ENCODE measurements at places on chromosomes 1 and 21.

- no peak for DNase-seq
Observed at GRCh38 chr1:239006276-239006675, 380.1 kb upstream of the CHRM3 start.

DNA sequence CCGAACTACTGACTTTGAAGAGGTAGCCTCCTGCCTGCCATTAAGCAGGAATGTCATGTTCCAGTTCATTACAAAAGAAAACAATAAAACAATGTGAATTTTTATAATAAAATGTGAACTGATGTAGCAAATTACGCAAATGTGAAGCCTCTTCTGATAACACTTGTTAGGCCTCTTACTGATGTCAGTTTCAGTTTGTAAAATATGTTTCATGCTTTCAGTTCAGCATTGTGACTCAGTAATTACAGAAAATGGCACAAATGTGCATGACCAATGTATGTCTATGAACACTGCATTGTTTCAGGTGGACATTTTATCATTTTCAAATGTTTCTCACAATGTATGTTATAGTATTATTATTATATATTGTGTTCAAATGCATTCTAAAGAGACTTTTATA lies 159.8 kb upstream of the SGIP1 start:
- no peak for DNase-seq

- DNase-seq, result no peak
Observed at GRCh38 chr21:27292229-27292628, 325.3 kb upstream of the ADAMTS5 start.

DNA sequence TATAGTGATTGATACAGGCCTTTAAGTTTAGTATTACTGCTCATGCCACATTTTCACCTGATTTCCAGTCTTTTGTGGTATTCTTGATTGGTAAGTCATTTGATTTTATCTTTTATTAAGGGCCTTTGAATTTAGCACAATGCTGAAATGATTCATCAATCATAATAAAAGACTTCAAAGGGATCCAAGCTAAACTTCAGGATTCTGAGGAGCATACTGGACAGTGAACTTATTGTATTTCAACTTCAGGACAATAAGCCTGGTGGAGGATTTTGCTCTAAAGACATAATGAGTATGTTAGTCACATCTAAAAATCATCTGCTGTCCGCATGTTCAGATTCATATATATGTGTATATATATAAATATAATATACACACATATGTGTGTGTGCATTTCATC lies 233.3 kb downstream of the SETD4 start:
- no peak for DNase-seq

DNA sequence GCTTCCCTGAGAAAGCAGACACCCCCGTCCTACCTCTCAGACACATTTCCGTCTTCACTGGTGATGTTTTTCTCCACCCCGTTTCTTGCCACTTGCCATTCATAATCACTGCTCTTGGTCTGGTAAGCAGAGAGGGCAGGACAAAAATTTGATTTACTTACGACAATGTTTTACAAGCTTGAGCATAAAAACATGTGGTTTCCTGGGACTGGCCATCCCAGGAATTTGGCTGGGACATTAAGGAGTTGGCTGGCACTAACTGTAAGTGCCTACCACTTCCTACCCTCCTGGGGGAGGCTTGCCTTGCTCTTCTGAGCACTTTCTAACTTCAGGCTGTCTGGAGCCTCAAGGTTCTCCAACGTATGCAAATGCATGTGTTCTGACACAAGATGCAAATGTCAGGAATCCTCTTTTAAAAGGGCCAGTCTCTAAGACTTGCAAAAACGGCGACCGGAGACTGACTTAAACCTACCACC lies 24.2 kb downstream of the ZBTB18 start:
- DNase-seq, result no peak

DNA sequence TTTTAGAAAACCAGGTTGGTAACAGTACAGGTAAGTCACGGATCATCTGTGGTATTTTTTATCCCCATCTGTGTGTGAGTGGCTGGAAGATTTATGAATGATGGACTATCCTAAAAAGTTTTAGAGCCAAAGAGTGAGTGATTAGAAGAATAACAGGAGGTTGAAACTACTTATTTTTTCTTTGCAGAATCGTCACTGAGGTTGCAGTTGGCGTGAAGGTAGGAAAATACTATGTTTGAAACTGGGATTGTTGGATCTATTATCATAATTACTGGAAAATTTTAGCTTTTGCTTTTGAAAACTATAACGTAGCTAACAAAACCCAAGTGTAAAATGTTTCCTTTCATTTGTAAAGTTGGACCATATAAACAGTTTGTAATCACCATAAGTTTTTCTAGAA lies 1.8 kb downstream of the PTBP2 start:
- no peak for DNase-seq

- no peak for DNase-seq
Observed at GRCh38 chr1:151494741-151495281, 16.4 kb upstream of the CGN start.

- DNase-seq, result no peak
Observed at GRCh38 chr1:229822026-229822425, 196.0 kb downstream of the URB2 start.

- peak; percentile 25 for DNase-seq
Observed at GRCh38 chr21:42315296-42315891, at the start of gene TFF3. Gene TFF3 (minus strand): TSS chr21:42315409. CDS start chr21:42315374, 35 bp downstream.

GRCh38 chr1:22789356-22789994 lies 78.8 kb downstream of the EPHB2 start:
- no peak for DNase-seq

DNA sequence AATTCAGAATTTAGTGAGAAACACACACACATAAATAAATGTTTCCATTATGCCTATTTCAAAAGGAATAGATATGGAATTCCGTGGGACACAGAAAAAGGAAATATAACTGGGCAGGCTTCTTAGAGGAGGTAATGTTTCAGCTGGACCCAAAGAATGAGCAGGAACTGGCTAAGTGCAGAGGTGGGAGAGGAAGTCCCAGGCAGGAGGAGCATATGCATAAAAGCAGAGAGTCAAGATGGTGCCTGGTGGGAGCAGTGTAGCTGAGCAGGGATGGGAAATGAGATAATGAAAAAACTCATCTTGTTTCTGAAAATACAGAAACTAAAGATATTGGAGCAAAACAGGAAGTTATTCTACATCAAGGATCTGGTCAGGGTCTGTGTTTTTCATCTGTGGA lies 115.2 kb upstream of the MAGI3 start:
- DNase-seq, result no peak

DNA sequence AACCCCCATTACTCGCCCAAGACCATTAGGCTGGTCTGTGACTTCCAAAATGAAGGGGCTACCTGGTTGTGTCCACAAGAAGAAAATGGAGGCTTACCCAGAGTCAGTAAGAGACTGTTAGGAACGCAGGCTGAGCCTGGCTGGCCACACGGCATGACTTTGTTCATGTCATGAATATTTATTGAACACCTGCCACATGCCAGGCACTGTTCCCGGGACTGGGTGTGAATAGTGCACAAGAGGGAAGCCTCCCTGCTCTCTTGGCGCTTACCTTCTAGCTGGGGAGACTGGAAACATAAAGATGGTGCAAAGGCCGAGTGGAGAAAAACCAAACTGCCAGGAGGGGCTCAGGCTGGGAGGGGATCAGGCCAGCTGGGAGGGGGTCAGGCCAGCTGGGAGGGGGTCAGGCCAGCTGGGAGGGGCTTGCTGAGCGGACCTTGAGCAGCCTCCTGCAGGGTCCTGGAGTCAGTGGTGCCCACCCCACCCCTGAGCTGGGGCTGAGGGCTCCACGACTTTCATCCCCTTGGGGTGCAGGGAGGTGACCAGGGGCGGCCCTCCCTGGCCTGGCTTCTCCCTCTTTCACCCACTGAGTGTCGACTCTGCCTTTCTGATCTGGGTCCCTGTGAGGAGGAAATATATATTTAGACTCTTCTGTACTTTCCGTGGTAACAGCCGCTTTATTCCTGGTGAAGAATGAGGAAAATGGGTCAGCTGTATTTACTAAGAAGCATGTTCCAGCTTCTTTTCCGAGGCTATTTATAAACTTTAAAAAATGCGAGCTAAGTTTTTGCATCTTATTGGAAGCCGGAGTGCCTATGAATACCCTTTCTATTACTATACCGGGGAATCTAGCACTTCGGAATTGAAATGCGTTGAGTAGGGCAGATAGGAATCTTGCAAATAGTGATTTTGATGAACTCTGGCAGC lies 139.0 kb downstream of the CAMTA1 start:
- DNase-seq, result no peak

- no peak for DNase-seq
Observed at GRCh38 chr1:206887701-206888100, 9.5 kb upstream of the IL24 start.

DNA sequence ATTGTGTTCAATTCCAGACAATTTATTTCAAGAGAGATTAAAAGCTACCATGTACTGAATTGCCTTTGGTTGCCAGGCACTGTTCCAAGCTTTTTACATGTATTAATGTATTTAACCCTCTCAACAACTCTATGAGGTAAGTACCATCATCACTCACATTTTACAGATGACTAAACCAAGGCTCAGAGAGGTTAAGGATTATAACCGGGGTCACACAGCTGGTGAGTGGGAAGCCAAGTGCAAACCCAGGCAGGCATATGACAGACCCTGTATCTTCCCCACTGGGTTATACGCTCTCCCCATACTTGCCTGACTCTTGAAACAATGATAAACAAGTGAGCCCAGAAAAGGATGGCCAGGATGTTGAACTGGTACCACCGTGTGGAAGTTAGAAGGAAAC lies 16.5 kb downstream of the PLEKHA6 start:
- no peak for DNase-seq

- DNase-seq, result no peak
Observed at GRCh38 chr1:118023199-118023598, 93.7 kb downstream of the WDR3 start.

- DNase-seq, result no peak
Observed at GRCh38 chr1:239792157-239792556, 299.5 kb upstream of the FMN2 start.

GRCh38 chr1:180609643-180610555 lies 21.9 kb upstream of the XPR1 start:
- DNase-seq, result no peak

- no peak for DNase-seq
Observed at GRCh38 chr1:78297836-78298235, 192.9 kb upstream of the PTGFR start.

- DNase-seq, result no peak
Observed at GRCh38 chr21:34085129-34085528, 11.8 kb downstream of the MRPS6 start.

DNA sequence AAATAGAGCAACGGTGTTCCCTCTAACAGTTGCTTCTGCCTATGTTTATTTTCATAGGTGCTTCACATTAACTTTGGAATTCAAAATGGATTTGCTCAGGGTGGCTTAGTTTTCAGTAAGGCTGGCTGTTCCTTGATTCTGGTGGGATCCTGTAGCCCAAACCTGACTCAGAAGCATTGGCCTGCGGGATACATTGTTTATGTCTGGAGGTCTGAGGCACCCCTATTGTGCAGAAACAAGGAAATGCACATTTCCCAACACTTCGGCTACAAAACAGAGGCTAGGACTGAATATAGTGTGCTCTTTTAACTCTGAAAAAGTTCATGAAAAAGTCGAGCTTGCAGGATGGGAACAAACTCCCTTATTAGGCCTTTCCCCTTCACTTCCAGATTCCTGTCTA lies 133.8 kb upstream of the F3 start:
- peak; percentile 73 for DNase-seq

GRCh38 chr1:91129458-91129857 lies 107.6 kb upstream of the ZNF644 start:
- no peak for DNase-seq

- no peak for DNase-seq
Observed at GRCh38 chr1:188314557-188315137, 1485.9 kb downstream of the PLA2G4A start.

GRCh38 chr1:200182701-200183100 lies 155.2 kb downstream of the NR5A2 start:
- no peak for DNase-seq

- DNase-seq, result no peak
Observed at GRCh38 chr1:18949686-18950400, 6.6 kb downstream of the IFFO2 start.

DNA sequence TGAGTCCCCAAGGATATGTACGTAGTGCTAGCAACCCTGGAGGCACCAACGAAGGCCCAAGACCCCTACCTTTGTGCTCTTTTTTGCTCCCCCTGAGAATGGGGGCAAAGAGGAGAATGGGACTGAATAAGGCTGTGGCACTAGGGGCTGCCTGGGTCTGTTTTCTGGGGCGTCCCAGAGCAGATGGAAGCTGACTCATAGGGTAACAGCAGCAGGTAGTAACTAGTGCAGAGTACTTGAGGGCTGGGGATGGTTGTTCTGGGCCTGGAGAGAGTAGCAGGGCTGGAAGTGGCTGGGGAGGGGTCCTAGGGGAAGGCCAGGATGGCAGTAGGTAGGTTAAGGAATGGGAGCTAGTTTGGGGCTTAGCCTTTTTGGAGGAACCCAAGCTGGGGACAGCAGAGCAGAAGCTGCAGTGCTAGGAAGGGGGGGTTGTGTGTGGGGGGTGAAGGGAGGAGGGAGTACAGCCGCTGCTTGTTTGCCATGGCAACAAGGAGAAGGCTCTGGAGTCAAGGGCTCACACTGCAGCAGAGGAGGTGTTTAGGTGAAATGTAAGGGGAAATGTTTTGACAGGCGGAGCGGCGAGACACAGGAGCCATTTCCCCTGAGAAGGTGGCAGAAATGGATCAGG lies 1.8 kb downstream of the NCDN start:
- no peak for DNase-seq

DNA sequence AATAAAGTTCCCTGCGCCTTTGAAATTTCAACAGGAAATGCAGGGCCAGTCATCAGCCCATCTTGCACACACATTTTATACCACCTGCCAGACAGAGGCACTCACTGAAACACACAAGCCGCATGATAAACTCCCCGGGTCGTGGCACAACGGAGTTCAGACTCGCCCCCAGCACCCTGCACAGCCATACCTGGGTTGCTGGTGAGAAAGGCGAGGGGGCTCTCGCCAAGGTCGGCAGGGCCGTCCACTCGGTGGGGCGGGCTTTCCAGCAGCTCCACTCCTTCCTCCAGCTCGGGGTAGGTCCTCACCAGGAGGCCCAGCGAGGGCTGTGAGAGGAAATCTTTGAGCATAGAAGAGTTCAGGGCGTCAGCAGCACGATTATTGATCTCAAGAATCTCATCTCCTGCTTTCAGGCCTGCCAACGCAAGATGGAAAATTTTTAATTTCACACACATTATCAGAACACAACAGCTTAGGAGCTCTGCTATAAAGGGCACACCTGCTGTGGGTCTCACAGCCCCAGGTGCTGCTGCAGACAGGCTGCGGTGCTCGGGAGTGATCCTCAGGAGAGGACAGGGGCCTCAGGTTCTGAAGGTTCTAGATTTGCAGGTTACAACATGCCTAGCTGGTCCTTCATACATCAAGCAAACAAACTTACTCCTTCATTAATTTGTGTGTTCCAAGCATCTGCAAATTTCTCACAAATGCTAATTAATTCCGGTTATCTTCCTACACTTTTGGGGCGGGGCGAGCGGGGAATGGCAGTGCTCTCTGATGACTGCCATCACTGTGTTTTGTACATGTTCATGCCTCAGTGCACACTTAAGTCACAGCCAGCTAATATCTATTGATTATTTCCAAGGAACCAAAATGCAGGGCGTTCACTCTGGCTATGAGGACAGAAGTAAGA lies 144.2 kb upstream of the KRTAP19-8 start:
- DNase-seq, result no peak
